Stimulated activated CD4-positive, alpha-beta T cell treated with anti-CD3 and anti-CD28 coated beads, TNF-alpha, amount 100 ng/mL, for 1 hour (primary cell): ENCODE measurements at places on chromosomes 6 and 20.

- DNase-seq: no peak
Observed at GRCh38 chr20:37686762-37687477, 6.9 kb upstream of the CTNNBL1 start.

GRCh38 chr20:12012241-12013222 lies 94.8 kb downstream of the BTBD3 start:
- no peak for DNase-seq

DNA sequence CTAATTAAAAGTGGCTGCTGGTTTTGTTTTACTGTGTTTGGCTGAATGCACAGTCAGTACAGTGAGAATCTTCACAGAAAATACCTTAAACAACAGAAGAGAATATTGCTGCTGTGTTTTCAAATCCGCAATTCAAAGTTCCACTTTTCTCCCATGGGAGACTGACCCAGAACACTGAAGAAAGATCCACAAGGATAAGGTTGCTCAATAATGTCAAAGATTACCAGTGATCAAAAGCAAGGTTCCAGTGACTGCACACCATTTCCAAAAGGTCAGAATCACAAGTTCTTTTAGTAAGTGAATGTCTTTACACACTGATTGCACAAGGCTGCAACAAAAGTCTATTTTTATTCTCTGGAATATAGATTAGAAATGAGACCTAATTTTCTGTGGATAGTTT lies 82.3 kb downstream of the EPHA7 start:
- no peak for DNase-seq

- no peak for DNase-seq
Observed at GRCh38 chr6:42295181-42295580, 77.5 kb upstream of the MRPS10 start.

DNA sequence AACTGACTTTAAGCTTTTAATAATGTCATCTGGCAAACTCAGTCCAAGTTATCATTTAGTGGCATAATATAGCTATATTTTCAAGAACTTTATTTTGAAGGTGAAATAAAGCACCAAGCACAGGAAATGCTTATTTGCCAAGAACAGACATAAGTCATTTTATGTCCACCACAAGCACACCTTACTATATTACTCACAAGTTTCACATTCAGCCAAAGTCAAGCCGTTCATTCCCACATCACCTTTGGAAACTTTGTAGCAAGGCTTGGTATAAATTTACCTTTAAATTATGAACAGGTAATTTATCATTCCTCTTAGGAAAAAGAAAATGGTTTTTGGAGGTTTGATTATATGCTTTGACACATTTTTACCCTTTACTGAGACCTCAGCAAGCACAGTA lies 236.8 kb upstream of the FKBP1C start:
- no peak for DNase-seq

- no peak for DNase-seq
Observed at GRCh38 chr20:37986873-37987601, 46.2 kb downstream of the TTI1 start.

DNA sequence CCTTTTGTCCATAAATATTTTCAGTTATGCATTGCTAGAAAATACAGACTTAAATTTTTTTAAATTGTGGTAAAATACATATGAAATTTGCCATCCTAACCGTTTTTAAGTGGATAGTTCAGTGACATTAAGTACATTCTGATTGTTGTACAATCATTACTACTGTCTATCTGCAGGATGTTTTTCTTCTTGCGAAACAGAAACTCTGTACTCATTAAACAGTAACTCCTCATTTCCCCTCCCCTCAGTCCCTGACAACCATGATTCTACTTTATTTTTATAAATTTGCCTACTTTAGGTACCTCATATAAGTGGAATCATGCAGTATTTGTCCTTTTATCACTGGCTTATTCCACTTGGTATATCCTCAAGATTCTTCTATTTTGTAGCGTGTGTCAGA lies 21.3 kb downstream of the TAF11 start:
- DNase-seq: no peak

- no peak for DNase-seq
Observed at GRCh38 chr20:6471871-6472270, 295.6 kb upstream of the BMP2 start.

DNA sequence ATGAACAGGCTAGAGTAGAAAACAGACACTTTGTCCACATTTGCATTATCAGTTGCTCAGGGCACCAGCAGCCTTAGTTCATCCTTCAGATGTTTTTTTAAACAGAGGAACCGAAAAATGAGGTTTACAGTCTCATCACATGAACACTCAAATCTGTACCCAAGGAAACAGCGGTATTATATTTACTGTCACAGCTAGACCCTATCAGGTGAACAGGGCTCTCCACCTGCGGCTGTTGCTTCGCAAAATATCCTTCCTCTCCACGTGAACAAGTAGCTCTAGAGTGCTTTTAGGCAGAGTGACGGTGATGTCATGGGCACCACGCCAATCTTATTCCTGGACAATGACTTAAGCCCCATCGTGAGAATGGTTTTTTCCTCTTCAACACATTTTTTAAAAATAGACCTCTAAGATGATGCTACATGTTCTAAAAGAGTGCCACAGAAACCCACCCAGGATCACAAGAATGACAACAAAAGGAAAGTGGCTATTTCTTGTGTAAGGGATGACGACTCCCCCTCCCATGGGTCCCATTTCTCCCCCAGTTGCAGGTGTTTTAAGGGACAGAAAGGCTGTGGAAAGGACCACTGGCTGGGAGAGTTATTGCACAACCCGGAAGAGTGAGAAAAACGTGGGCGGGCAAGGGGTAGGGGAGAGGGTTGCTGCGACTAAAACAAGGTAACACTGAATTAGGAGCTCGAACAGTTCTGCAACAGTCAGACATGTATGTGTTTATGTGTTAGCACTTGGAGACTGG lies 77.7 kb downstream of the EFHC1 start:
- no peak for DNase-seq

DNA sequence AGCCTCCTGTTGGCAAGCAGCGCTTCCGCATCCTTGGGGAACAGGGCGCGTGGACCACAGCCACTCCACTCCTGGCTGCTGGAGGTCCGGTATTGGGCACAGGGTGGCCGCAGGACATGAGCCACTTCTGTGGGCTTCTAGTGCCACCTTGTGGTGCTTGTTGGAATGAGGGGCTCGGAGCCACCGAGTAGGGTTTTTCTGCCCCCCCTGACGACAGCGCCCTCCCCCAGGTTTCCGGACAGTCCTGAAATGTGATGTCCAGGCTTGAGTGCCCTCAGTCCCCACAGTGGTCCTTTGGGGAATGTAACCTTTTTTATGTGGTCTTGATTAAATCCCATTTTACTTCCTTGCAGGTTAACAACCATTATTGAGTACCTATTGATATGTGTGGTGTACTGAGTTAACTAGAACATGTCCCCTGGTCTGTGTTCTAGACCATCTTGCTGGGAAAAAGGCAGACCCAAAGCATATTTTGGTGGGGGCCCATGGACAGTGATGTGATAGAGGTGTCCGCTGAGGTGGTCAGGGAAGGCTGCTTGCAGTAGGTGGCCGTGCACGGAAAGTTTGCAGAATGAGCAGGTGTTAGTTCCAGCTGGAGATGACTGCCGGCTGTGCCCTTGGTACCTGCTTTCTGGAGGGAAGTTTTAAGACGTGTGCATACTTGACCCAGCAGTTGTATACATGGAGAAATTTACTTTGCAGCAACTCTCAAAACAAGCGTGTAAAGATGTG lies 70.0 kb downstream of the PTPN1 start:
- no peak for DNase-seq

- DNase-seq: no peak
Observed at GRCh38 chr6:40963019-40963418, 76.0 kb downstream of the UNC5CL start.

DNA sequence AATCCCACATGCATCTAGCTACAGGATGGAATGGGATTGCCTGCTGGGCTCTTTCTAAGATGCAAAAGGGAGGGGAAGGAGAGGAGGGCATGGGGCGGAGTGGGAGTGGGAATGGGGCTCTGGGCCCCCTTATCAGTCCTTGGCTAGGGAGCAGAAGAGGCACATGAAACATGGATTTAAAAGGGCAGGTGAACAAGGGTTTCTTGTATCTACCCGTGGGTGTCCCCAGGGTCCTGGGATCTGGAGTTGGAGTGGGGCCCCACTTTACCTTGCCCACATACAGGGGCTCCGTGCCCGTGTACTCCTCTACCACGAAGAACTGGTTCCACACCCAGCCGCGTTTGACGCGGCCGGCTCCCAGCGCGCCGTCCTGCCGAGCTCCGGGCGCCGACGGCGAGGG lies 57.5 kb downstream of the CDH22 start:
- DNase-seq: no peak

GRCh38 chr20:21514553-21515251 lies 838 bp upstream of the NKX2-2 start:
- no peak for DNase-seq

DNA sequence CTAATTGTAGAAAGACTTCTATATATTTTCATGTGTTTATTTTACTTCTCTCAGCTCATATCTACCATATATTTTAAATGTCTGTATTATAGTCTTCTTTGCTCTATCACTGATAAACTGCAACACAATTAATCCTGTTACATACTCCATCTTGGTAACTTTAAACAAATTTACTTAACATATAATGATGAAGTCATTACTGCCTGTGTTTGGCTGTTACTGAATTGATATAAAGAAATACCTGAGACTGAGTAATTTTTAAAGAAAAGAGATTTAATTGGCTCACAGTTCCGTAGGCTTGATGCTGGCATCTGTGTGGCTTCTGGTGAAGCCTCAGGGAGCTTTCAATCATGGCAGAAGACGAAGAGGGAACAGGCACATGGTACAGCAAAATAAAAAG lies 1480.4 kb downstream of the HACE1 start:
- no peak for DNase-seq

GRCh38 chr20:53592992-53593465 lies 610 bp downstream of the ZNF217 start:
- DNase-seq: no peak

- DNase-seq: no peak
Observed at GRCh38 chr20:38345643-38346042, 639 bp upstream of the LBP start.

GRCh38 chr6:2523061-2523460 lies 227.7 kb downstream of the MYLK4 start:
- DNase-seq: no peak

GRCh38 chr20:63159826-63160640 lies 55.9 kb downstream of the YTHDF1 start:
- no peak for DNase-seq

DNA sequence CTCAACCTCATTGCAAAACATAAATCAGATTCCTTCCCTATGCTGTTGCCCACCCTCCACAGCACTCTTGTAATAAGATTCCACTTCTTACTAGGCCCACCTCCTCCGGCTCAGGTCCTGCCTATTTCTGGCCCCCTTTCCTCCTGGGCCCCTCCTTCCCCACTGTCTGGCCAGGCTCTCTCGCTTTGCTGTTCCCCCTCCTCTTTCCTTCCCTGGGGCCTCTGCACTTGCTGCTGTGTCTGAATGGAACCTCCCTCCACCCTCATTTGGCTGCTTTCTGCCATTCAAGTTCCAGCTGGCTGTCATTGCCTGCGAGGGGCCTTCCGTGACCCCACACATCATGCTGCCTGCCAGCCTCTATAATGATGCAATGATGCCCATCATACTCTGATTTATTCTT lies 38.9 kb downstream of the ARHGAP40 start:
- DNase-seq: no peak

- no peak for DNase-seq
Observed at GRCh38 chr6:43254138-43254817, 11.0 kb downstream of the TTBK1 start.

DNA sequence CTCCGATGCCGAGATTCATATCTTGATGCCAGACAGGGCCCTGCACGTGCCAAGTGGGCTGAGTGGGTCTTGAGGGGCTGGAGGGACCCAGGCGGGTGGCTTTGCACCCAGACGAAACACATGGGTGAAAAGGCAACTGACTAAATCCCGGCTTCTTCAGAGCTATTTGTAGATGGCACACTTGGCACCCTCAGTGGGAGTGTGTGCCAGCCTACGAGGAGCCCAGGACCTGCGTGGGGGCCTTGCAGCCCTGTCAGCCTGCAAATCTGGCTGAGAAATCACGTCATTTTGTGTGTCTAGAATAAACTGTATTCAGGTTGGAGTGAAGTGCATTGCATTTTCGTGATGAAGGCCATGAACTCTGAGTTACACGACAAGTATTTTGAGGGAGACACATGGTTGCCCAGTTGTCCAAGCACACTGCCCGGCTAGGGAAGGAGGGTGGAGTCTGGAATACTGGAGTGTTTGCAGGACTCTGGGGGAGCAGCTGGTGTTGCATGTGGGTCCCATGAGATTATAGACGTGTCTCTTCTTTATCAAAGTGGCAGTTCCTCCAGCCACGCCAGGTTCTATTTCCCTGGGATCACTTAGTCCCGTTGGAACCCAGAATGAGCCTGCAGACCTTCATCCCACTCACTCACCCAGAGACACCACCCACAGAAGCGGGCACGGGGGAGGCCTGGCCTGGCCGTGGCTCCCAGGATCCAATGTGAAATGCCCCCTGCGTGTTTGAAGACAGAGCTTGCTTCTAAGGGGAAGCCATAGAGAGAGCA lies 60.2 kb downstream of the DLL1 start:
- no peak for DNase-seq

DNA sequence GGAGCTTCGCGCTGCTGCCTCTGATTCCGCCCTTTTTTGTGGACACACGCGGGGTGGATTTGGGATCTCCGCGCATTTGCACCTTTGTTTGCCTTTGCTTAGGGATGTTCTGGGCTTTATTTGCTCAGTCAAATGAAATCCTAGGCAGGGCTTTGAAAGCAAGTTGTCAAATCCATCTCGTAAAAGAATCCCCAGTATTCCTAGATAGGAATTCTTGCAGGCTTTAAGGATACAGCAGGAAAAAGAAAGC lies 453 bp downstream of the CEP57L1 start:
- no peak for DNase-seq

GRCh38 chr6:160634706-160635105 lies 29.4 kb downstream of the LPA start:
- no peak for DNase-seq

GRCh38 chr20:51380401-51381385 lies 161.8 kb downstream of the NFATC2 start:
- no peak for DNase-seq

GRCh38 chr6:112450663-112451062 lies 103.5 kb downstream of the RFPL4B start:
- no peak for DNase-seq

DNA sequence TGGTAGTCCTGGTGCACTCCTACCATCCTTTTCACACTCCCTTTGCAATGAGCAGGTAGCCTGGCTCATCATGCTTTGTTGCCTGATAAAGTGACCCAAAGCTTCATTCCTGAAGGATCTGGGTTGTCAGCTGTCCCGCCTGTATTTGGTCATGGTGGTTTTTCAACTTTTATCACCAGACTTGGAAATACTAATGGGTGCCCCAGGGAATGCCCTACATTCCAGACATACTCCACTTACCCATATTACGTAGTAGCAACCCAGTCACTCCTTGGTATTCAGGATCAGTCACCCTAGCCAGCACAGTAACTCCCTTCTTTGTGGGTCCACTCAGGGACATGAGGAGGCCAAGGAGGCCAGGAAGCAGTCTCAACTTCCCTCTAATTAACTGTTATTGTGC lies 199.2 kb downstream of the MAFB start:
- DNase-seq: no peak

GRCh38 chr6:41054511-41054910 lies 1.5 kb downstream of the APOBEC2 start:
- no peak for DNase-seq
